Non-pigmented ciliary epithelial cell (primary cell): ENCODE measurements at places on chromosomes 1 and 21.

GRCh38 chr1:203519053-203519840 lies 25.3 kb downstream of the OPTC start:
- no peak for DNase-seq

DNA sequence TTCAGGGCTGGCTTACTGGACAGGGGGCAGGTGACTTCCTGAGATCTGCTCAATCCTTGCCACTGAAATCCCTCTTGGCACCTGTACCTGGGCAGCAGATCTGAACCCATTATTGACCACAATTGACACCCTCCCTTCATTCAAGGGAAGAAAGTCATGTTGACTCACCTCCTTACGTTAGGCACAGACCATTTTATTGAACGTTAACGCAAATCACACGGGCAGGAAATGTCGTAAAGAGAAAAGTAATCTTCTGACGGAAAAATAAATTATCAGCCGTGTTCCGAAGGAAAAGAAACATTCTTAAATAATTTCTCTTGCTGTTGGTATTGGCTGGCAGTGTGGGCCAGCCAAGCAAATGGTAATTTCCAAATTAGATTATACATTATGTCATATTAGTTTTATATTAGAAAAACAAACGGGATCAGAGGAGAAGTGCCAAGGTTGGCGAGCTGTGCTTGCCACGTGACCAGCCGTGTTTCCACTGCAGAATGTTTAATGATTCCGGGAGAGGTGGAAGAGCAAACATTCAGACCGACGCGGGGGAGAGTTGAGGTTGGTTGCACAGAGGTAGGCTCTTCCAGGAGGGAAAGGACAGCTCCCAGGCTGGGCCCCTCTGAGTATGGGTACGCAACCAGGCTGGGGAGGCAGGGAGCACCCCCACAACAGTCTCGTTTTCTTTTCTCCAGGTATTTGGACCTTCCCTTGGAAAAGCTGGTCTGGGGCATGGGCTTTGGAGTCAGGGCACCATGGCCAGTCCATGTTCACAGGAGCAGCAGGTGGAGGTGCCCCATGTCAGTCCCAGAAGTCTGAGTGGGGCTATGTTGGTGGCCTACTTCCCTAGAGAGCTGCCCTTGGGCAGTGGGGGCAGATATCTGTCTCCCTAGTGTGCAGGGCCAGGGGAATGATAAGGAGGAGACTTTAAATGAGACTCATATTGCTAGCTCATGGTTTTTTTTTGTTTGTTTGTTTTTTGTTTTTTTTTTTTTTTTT lies 121.1 kb downstream of the FOXD2 start:
- no peak for DNase-seq

DNA sequence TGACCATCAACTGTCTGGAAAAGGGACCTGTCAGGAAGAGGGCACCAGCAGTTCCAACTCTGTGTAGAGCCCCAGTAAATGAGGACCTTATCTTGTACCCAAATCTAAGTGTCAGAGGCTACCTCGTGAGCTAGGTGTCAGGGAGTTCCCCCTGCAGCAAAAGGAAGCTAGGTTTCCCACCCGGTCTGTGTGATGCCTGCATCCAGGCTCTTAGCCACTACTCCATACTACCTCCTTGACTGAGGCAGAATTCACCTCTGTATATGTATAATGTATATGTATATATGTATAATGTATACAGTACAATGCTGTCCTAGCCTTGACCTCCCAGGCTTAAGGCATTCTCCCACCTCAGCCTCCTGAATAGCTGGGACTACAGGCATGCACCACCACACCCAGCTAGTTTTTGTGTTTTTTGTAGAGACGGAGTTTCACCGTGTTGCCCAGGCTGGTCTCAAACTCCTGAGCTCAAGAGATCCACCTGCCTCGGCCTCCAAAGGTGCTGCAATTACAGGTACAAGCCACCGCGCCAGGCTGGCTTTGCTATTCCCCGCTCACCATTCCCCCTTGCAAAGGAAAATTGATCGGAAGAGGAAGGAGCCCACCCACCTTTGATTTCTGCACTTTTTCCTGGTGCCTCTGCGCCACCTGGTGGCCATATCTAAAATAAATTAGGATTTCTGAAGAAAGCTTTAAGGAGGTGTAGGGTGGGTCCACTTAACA lies 15.7 kb upstream of the LUZP1 start:
- no peak for DNase-seq

GRCh38 chr1:148352470-148353053 lies 130.5 kb downstream of the PPIAL4G start:
- DNase-seq: no peak

DNA sequence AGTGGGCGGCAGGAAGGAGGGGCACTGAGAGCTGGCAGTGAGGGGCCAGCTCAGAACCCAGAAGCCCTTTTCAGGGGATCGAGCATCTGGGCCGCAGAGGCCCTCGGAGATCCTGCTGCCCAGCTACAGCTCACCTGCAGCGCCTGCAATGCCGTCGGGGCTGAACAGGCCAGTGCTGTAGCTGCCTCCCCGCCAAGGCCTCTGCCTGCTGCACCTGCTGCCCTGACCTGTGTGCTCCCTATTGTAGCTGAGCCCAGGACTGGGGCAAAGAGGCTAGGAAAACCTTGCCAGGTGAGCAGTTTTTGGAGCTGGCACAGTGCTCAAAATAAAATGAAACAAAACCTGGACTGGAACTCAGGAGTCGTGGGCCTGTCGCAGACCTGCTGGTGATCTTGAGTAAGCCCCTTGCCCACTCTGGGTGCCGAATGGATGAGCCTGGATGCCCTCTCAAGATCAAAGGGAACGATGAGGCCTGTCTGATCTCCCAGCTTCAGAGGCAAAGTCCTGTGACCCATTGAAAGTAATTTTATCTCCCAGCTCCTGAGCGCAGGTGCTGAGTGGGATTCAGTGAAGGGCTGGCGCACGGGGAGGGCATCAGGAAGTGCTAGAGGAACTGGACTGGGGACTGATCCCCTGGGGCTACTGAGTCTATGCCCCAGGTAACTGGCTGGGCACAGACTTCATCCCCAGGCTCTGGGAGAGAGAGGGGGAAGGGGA lies 154.6 kb downstream of the FOXD2 start:
- DNase-seq: no peak

DNA sequence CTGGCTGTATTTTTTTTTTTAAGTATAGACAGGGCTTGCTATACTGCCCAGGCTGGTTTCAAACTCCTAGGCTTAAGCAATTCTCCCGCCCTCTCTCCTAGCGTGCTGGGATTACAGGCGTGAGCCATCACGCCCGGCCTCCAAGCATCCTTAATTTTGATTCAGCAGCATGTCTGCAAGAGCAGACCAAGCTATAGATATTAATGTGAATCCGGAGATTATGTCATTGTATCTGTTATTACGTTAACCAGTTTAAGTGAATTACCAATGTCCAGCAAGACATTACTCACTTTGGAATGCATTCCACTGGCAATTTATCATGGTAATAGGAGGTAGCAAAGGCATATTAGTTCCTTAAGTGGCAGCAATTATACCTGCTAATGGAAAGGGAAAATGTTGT lies 179.7 kb downstream of the CHRM3 start:
- DNase-seq: no peak

DNA sequence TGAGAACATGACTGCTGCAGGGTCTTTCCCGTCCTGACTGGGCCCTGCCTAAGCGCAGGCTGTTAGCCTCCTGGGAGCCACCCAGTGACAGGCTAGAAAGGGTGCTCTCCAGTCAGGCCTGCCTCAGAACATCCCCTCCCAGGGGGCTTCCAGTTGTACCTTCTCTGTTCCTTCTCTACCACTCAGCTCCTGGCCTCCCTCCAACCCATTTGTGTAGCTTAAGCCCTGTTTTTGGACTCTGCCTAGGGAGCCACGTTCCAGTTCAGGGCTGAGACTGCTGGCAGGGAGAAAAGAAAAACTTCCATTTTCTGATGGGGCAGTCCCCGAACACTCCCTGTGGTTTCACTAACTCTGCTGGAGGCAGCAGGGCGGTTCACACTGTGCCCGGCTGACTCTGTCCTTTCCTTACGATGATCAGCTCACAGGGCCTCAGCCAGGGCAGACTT lies 15.3 kb upstream of the POU3F1 start:
- no peak for DNase-seq

GRCh38 chr1:2320760-2321667 lies 70.3 kb downstream of the MORN1 start:
- no peak for DNase-seq

GRCh38 chr1:100699744-100700143 lies 19.8 kb upstream of the VCAM1 start:
- no peak for DNase-seq

DNA sequence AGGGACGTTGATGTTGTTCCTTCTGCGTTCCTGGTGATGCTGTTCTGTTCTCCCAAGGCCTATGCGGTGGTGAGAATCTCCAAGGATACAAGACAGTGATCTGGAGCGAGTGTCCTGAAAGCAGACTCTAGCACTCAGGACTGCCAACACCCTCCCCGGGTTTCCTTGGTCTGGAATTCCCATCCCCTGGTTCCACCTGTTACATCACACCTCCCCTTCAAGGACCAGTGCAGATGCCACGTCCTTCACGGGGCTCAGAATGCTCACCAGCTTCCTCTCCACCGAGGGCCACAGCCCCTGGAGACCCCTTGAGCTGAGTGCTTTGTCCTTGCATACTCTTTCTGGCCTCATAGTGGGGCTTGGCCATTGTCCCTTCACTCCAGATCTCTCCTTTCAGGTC lies 43.5 kb downstream of the B3GALT5 start:
- DNase-seq: no peak

GRCh38 chr1:171794085-171794484 lies 12.6 kb downstream of the METTL13 start:
- no peak for DNase-seq

- DNase-seq: no peak
Observed at GRCh38 chr1:246159279-246160227, 347.5 kb downstream of the SMYD3 start.

GRCh38 chr1:177487481-177487880 lies 316.7 kb downstream of the BRINP2 start:
- no peak for DNase-seq

DNA sequence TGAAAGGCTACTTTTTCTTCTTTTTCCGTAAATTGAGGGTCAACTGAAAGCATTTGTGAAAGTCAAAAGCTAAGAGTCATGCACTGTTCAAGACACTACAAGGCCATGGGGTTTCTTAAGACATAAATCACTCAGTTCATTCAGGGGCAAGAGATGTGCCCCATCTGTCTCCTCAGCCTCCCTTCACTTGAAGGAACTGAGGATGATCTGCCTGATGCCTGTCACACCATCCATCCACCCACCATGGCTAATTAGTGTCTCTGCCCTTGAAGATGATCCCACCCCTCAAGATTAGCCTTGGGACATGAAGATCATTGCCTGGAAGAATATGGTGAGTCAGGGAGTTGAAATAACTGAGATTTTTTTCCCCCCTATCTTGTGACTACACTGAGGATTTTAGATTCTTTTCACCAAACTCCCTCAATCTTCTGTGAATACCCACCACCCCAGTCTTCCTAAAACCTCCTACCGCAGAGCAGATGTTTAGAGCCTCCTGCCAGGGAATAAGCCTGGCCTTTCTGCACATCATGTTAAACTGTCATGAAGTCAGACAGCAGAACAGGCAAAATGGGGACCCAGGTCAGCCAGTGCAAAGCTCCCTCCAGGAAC lies 88.6 kb upstream of the LMO4 start:
- DNase-seq: no peak

GRCh38 chr1:151908228-151908691 lies 1.1 kb downstream of the THEM4 start:
- DNase-seq: no peak

DNA sequence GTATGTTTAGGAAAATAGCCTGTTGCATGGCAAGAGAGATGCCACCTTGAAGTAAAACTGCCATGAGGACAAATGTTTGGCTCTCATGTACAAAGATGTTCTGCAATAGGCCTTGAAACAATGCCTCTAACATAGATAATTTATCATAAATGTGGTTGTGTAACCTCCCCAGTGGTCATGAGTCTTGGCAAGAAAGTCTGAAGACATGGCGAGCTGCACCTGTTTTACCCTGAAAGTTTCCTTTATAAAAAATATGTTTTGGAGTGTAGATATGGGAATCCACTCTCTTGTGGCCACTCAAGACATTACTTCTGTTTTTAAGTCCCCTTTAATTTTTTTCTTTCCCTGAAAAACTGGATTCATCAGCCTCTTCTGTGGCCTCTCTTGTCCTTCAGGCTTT lies 2217.1 kb downstream of the NCAM2 start:
- DNase-seq: no peak

DNA sequence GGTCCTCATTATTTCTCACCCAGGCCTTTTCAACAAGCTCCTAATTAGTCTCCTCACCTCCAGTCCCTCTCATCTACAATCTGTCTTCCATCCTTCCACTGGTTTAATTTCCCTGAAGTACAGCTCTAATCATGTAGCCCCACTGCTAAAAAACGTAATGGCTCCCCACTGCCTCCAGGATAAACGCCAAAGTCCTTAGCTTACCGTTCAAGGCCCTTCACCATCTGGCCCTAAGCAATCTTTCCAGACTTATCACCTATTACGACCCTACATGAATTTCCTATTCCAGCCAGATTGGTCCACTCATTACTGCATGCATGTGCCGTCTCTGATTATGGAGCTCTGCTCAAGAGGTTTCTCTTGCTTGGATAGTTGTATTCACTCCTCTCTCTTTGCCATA lies 83.1 kb upstream of the DAB1 start:
- no peak for DNase-seq

GRCh38 chr1:113129529-113130185 lies 56.7 kb downstream of the LRIG2 start:
- DNase-seq: no peak

DNA sequence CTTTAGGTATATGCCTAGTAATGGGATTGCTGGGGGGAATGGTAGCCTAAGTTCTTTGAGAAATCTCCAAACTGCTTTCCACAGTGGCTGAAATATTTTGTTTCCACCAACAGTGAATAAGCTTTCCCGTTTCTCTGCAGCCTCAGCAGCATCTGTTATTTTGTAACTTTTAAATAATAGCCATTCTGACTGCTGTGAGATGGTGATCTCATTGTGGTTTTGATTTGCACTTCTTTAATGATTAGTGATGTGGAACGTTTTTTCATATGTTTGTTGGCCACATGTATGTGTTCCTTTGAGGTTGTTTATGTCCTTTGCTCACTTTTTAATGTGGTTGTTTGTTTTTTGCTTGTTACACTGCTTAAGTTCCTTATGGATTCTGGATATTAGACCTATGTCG lies 237.4 kb downstream of the CENPF start:
- DNase-seq: no peak

DNA sequence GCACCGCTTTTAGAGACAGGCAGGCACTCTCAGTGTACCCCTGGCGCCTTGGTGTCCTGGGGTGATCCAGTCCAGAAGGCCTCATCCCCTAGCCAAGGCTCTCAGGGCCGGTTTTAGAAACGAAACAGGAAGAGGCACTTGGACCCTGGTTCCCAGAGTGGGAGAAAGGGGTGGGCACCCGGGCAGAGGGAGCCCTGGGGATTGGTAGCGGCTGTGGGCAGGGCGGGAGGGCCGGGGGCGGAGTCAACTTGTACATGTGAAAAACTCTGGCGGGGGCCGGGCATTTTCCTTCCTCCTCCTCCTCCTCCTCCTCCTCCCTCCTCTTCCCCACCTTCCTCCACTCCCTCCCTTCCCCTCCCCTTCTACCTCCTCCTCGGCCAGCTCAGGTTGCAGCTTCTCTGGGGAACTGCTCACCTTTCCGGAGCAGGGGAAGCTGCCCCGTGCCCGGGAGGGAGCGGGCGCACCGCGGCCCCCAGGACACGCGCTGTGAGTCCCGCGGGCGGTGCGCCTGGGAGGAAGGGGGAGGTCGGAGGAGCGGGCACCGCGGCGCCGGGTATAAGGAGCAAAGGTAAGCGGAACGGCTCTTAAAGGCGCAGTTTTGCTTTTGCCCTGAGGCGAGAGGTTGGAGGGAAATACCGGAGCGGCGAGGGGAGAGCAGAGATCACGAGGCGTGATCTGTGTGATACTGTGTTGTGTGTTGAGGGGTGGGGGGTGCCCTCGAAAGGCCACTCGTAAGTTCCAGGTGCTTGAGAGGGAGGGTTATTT lies at the start of gene CDK18:
CDK18 (plus strand) TSS at position 359 of the 765 bp plus-strand sequence. CDS start 18,499 bp downstream, outside the sequence.
- no peak for DNase-seq
